ENCODE measurements at places on chromosomes 4 and X. TPM values are rescaled to one million over a fixed set of nuclear protein-coding genes. Genes with fewer than 3 reads are reported as not detected.

Gene IL15
- total RNA-seq = 4.7 TPM

Gene NDST3
- total RNA-seq = not detected

Gene RASGEF1B
- total RNA-seq = 18.5 TPM

Gene TEX13D
- total RNA-seq = 1.6 TPM

Gene TCEANC
- 2.8 TPM for total RNA-seq

Gene FAM47A
- not detected for total RNA-seq

Gene SAGE1
- not detected for total RNA-seq

Gene ODAPH
- total RNA-seq = 6.2 TPM

Gene NXF2
- total RNA-seq = not detected

Gene PLRG1
- 84.5 TPM for total RNA-seq

Gene GAB3
- total RNA-seq = 28.3 TPM

Gene HSFX4
- total RNA-seq = not detected

Gene PGAM4
- total RNA-seq = not detected

DNA sequence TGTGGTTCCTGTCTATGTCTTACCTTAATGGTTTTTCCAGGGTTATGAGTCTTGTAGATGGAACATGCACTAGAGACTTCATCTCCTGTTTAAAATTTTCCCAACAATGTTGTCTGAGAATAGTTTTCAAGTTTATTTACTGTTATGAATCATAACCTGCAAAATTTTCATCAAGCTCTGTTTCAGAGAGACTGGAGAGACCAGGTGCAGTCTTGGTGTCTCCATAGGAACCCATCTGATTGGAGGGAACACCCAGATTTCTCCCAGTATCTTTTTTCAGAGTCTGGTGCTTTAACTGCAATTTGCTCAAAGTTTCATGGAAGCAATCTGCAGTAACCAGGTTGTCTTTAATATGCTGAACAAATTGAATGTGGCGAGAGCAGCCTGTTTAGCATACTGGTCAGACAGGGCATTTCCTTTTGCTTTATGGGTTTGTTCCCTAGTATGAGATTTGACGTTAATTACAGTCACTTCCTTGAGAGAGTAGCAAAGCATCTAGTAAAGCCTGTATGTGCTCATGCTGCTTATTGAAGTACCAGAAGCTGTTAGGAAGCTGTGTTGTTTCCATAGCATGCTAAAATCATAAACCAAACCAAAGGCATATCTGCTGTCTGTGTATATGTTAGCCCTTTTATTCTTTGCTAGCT lies 18.8 kb upstream of the VSIG1 start:
- no peak for DNase-seq

- DNase-seq = no peak
Measured at GRCh38 chr4:89193843-89194242, 82.5 kb downstream of the TIGD2 start.

DNA sequence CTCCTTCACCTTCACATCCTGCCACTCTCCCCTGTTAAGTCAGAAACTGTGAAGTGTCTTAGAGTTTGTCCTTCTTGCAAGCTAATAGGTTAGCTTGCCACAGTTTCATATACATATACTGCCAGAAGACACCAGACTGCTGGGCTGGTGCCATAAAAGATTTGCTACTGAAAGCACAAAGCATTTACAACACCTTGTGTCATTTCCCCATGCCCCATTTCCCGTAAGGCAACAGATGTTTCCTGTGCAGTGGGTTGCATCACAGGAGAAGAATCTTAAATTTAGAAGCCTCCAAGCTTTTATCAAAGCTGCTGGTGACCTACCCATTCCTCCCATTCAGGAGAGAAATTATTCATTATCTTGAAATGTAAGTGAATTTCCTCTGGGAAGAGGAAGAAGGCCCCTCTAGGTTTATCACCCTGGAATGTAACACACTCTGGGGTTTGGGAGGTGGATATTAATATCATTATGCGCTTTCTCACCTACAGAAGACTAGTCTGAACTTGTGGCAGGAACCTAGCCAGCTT lies 34.5 kb upstream of the RAB33B start:
- peak; percentile 88 for DNase-seq

- no peak for DNase-seq
Measured at GRCh38 chr4:106041294-106042002, 146.2 kb downstream of the NPNT start.

GRCh38 chr4:55183926-55184599 lies 58.7 kb upstream of the KDR start:
- no peak for DNase-seq

DNA sequence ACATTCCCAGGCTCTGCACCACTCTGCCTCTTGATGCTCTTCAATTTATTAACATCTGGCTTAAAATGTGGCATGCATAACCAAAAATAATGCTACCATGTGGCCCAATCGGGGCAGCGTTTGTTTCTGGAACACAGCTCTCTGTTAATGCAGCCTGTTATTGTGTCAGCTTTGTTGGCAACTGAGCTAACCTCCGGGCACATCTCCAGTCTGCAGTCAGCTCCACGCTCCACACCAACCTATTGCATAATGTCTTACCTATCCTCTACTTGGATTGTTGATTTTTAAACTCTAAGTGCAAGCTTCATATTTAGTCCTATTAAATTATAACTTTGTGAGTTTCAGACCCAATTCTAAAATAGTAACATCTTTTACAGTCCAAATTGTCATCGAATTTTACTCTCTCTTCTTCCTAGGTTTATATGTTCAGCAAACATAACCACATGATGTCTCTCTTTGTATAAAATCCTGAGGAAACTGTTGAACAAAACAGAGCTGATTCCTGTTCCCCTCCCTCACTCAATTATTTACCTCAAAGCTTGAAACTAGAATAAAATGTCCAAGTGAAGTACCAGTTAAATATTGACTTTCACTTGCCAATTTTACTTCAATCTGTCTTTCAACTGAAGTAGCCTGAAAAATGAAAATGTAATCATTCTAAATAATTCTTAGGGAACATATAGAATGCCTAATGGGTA lies 92.2 kb upstream of the RAPGEF2 start:
- DNase-seq = no peak

DNA sequence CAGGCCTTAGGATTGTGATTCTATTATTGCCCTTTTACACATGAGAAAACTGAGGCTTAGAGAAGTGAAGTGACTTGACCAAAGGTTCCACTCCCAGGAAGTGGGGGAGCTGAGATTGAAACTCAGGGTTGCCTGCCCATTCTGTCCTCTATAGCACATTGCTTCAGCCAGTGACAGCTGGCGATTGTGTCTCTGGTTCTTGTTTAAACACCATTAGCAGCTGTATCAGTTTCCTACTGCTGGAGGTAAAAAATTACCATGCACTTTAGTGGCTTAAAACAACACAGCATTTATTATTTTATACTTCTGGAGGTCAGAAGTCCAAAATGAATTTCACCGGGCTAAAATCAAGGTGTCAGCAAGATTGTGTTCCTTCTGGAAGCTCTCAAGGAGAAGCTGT lies 205.8 kb upstream of the MAMLD1 start:
- no peak for DNase-seq

- peak; percentile 16 for DNase-seq
Measured at GRCh38 chrX:153902385-153902784, 2.1 kb upstream of the AVPR2 start.

- DNase-seq = no peak
Measured at GRCh38 chrX:110338935-110339334, 19.7 kb upstream of the RTL9 start.

GRCh38 chr4:38360201-38360600 lies 303.8 kb upstream of the KLF3 start:
- no peak for DNase-seq

- no peak for DNase-seq
Measured at GRCh38 chr4:93431371-93431770, 397.2 kb upstream of the ATOH1 start.

DNA sequence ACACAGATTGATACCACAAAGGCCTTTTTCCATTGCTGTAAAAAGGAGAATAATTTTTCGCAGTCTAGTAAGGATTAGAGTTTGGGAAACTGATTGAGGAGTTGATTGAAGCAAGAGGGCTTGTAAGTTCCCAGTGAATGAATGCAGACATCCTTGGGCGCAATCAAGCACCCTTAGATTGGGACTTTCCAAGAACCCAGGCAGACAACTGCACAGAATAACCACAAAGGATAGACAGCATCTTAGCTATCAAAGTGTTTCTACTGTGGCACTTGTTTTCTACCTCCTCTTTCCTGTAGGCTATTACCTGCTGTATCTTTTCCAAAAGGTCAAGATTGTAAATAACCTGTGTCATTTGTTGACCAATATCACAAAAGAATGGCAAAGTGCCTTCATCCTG lies 2.6 kb downstream of the COX18 start:
- peak; percentile 62 for DNase-seq

GRCh38 chrX:108029928-108030711 lies 14.7 kb upstream of the VSIG1 start:
- DNase-seq = no peak

GRCh38 chrX:27309406-27309805 lies 153.7 kb downstream of the PPP4R3C start:
- DNase-seq = no peak

DNA sequence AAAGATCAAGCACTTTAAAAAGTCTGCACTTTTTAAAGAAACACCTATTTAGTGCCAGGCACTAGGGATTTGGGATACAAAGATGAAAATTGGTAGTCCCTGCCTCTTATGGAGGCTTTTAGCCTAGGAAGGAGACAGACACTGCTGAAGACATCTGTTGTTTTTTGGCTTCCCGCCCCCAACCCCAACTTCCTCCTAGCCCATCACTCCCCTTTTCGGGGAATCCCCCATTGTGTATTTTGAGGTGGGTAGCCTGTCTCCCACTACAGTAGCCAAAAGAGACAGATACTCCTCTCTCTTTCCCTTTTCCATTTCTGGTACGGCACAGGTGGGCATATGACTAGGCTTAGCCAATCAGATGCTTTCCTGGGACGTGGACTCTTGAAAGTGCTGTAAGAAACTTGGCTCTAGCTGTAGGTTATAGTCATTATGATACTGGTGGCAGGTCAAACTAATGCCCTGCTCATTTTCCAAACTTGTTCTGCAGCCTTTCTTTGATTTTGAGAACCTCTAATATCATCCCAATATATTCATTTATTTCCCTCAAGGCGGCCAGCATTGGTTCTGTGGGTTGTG lies 194.6 kb upstream of the RBPJ start:
- DNase-seq = no peak

DNA sequence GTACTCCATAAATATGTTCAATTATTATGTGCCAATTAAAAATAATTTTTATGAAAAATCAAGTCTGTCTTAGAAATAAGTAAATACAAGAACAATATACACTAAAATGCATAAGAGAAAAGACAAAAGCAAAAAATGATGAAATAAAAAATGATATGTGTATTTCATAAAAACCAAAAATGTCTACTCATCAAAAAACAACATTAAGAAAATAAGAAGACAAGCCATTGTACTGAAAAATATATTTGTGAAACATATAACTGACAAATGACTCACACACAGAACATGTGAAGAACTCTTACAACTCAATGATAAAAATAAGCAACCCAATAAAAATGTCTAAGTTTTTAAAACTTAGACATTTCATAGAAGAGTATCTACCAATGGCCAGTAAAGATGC lies 34.1 kb upstream of the ENOX2 start:
- no peak for DNase-seq

- DNase-seq = peak; percentile 60
Measured at GRCh38 chr4:85498068-85498733, 23.3 kb downstream of the ARHGAP24 start.

- DNase-seq = no peak
Measured at GRCh38 chrX:10974920-10975319, 136.2 kb upstream of the HCCS start.

GRCh38 chrX:69505772-69506616 lies 1.9 kb downstream of the NALF2 start:
- no peak for DNase-seq
